Glomerular endothelial cell (primary cell): ENCODE measurements at places on chromosomes 2 and 18. TPM values are rescaled to one million over a fixed set of nuclear protein-coding genes. Genes with fewer than 3 reads are reported as not detected.

GRCh38 chr2:96665083-96665569, 22.6 kb downstream of the FER1L5 start:
- DNase-seq, result peak; percentile 16

- no peak for DNase-seq
Observed at GRCh38 chr18:10330428-10330827, 124.0 kb upstream of the APCDD1 start.

- no peak for DNase-seq
Observed at GRCh38 chr2:166610180-166610912, 116.3 kb upstream of the SCN7A start.

DNA sequence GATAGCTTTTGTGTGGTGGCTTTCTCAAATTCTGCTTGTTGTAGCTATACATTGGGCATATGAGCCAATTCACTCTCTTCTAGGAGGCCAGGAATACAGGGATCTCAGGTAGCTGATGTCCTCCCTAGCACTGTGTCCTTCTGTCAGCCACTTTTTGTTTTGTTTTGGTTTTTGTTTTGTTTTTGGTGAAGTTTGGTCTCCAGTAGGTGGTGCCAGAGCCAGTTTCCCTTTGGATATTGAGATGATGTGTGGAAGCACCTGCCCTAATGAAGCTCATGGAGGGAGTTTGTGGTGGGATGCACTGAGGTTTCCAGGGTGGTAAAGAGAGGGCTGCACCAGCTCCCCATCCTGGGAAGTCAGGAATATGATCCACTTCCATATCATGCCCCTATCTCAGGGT, 100.5 kb upstream of the VWC2L start:
- no peak for DNase-seq

GRCh38 chr2:157692768-157693167, 64.1 kb upstream of the ACVR1C start:
- DNase-seq, result no peak

DNA sequence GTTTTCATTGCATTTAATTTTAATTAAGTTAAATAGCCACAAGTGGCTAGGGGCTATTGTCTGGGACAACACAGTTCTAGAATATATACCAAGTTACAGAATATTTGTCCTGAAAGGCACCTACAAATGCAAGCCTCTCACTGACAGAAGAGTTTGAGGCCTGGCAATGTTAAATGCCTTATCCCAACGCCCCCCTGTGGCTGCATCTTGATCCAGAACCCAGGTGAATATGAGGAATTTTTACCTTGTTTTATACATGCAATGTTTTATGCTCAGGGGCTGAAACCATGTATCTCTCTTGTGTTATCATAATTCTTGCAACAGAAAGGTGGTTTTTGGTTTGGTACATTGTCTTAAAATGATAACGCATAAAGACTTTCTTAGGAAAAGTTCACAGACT, 71.8 kb upstream of the SEC11C start:
- DNase-seq, result no peak

DNA sequence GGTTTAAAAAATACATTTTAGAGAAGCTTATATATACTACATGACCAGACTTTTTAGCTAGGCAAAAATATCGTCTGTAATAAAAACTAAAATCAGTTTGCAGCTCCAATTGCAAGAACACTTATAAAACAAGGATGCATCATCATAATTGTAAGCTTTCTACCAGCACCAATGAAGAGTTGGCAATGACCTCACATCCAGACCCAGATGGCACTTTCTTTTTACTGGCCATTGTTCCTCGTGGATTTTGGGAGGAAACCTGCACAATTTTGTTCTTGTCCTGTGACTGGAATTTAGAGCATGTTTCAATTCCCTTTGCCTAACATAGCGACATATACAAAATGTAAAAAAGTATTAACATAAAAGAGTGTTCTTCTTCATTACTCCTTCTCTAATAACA, 174.3 kb downstream of the ZNF521 start:
- DNase-seq, result no peak

DNA sequence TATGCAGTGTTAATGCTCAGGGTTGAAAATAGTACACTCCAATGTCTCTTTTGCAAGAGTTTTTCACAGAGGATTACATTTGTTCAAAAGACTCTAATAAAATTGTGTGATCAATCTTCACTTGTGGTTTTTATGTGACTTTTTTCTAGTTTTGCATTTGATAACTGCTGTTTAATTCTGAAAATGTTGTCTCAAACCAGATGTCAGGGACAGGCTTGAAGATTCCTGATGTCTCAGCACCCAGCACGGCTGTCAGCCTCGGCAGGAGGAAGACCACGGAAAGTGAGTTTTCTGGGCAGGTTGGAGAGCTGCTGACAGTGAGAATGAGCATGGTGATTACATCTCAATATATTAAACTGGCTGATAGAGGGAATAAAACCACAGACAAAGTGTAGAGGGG, 9.1 kb downstream of the SOX11 start:
- DNase-seq, result no peak

GRCh38 chr2:8882094-8882493, 44.7 kb upstream of the KIDINS220 start:
- no peak for DNase-seq

- DNase-seq, result no peak
Observed at GRCh38 chr2:73257425-73258125, 23.5 kb downstream of the CCT7 start.

- no peak for DNase-seq
Observed at GRCh38 chr2:166614503-166614902, 120.5 kb upstream of the SCN7A start.

GRCh38 chr2:160087854-160088745, 25.7 kb upstream of the PLA2R1 start:
- no peak for DNase-seq

DNA sequence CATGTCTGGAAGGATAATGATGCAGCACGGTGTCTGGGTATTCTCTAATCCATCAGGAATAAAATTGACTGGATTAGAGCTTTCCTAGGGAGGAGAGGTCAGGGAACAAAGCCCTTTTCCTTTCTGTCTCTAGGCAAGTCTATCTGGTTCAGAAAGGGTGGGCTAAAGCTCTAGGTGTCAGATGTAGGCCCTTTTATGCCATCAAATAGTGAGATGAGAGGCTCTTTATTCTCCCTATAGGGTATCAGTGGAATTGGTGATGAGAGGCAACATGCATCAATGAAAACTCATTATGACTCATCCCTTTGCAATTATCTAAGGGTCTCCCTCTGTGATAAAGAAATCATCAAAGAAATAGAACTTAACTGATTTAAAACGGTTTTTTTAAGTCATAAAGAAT, 328.0 kb upstream of the CRIM1 start:
- no peak for DNase-seq

GRCh38 chr2:106106622-106107508, 87.2 kb downstream of the UXS1 start:
- DNase-seq, result no peak

DNA sequence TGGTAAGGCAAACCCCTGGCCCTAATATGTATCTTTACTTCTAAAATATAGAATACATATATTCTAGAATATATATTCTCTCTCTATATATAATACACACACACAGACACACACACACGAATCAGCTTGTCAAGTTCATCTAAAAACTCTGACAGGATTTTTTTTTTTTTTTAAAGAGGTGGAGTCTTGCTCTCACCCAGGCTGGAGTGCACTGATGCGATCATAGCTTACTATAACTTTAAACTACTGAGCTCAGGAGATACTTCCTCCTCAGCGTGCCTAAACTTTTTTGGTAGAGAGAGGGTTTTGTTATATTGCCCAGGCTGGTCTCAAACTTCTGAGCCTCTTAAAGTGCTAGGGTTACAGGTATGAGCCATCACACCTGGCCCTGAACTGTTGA, 45.2 kb downstream of the DOK1 start:
- DNase-seq, result no peak

- no peak for DNase-seq
Observed at GRCh38 chr2:128275498-128276045, 43.1 kb downstream of the HS6ST1 start.

- DNase-seq, result no peak
Observed at GRCh38 chr2:179800776-179801175, 60.6 kb downstream of the ZNF385B start.

GRCh38 chr2:232293191-232293590, 85.4 kb upstream of the ALPP start:
- DNase-seq, result no peak

- DNase-seq, result no peak
Observed at GRCh38 chr18:49431165-49431962, 29.1 kb downstream of the DYM start.

DNA sequence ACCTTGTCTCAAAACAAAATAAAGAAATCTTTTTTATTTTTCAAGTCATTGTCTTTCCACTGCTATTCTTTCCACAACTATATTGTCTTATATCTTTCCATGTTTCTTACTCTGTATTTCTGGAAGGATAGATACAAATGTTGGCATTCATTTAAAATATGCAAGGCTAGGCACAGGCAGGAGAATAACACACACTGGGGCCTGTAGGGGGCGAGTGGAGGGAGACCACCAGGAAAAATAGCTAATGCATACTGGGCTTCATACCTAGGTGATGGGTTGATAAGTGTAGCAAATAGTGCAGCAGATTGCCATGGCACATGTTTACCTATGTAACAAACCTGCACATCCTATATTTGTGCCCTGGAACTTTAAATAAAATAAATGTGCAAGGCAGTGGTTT, 9.6 kb downstream of the MRPL30 start:
- DNase-seq, result no peak

DNA sequence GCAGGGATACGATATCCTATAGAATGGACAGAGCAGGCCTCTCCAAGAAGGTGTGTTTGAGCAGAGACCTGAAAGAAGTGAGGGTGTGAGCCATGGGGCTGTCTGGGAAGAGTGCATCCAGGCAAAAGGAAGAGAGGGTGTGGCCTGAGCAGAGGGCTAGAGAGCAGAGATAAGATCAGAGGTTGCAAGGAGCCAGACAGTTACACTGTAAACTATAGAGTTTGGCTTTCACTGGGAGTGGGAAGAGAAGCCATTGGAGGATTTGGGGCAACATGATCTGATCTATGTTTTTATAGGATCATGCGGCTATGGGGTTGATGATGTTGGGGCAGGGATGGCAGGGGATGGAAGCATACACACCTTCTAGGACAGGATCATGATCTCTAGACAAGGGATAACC, 124.1 kb upstream of the MAP3K20 start:
- no peak for DNase-seq

GRCh38 chr18:58526425-58527284, 102.2 kb downstream of the ALPK2 start:
- DNase-seq, result no peak

- no peak for DNase-seq
Observed at GRCh38 chr18:73153271-73153670, 285.5 kb upstream of the NETO1 start.

GRCh38 chr18:8328126-8328525, 281.1 kb upstream of the RAB12 start:
- no peak for DNase-seq

- DNase-seq, result no peak
Observed at GRCh38 chr2:21228041-21228895, 104.5 kb downstream of the TDRD15 start.

DNA sequence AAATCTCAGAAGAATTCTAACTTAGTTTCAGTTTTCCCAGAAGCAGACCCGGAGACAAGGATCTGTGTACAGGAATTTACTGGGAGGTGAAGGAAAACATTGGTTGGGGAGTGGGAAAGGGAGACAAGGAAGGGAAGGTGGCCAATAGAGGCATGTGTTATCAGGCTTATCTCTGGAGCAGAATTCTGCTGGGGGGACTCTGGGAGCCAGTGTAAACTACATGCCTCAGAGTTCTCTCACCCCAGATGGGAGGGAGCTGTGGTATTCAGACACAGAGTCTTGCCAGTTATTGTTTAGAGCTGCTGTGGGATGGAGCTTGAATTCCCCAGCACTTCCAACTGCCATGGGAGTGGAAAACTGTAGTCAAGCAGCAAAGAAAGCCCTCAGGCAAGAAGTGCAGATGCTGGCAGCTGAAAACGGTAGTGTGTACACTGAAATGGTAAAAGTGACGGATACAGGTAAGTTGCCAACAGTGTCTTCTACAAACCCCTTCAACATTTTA, 19.0 kb downstream of the DNPEP start:
- DNase-seq, result no peak

DNA sequence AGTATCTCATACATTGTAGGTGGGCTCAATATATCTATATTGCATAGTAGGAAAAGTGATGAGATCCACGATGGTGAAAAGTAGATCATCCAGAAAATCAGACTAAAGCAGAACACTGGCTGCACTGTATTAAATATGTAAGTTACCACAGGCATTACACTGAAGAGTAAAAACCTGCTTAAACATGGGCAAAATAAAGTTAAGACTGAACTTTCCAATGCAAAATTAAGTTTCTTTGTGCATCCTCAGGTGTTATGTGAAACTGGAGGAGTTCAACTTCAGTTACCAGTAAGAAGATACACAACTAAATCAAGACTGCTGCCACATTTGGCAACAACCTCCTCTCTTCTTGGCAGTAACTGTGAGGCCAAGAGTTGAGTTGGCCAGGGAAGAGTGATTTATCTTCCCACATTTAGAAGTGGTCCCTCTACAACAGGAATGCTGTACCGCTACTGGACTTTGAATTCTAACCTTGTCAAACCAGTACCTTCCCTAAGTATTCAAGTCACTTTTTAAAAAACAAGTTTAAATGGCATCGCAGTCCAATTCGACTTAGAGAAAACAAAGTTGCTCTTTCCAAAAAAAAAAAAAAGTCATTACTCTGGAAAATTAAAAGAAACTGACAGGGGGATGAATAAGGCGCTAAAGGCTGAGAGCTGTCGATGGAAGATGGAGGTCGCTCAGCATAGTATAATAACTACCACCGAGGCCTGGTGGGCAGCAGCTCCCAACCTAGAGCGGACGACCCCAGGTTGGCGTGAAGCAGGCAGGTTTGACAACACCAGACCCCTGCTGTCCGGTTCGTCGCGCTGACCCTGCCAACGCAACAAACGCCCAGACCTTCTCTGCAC, 1.1 kb downstream of the MAP4K3 start:
- DNase-seq, result no peak

DNA sequence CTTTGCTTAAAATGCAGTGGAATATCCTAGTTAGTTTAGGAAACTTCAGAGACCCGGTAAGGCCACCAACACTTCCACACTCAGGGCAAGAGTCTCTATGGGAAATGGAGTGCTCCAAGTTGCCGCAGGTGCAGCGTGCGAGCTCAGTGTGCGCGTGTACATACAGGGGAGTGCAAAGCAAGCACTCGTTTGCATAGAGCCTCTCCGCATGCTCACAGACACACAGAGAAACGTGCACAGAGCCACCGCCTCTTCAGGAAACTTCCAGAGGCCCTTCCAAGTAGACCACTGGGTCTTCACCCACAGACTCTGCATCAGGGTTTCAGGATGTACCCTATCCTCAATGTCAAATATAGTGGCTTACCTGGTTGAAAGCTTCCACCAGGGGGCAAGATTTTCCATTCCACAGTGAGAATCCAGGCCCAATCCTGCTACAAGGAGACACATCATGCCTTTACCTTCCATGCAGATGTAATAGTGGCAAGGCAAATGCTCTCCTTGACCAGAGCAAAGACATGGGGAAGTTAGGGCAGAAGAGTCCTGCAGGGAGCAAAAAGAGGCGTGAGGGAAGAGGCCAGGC, 513.0 kb upstream of the MYT1L start:
- DNase-seq, result no peak

- DNase-seq, result no peak
Observed at GRCh38 chr2:240896871-240897692, 1.1 kb upstream of the MAB21L4 start.

The SELENOI gene
- 11.7 and 12.5 TPM in 2 replicates for total RNA-seq

The LRATD1 gene
- total RNA-seq, result 9.7 and 17.1 TPM in 2 replicates

The ANKRD30B gene
- total RNA-seq, result 0.70 TPM in 1 of 2 replicates, not detected in the other

The WDR35 gene
- total RNA-seq, result 5.2 and 5.7 TPM in 2 replicates

The LBX2 gene
- 3.9 and 4.3 TPM in 2 replicates for total RNA-seq

The EIF2AK2 gene
- 25.2 and 53.9 TPM in 2 replicates for total RNA-seq

The HK2 gene
- 9.4 and 12.0 TPM in 2 replicates for total RNA-seq

The HOXD13 gene
- total RNA-seq, result not detected in 2 replicates

The C2orf81 gene
- 0.34 and 0.82 TPM in 2 replicates for total RNA-seq

The ARHGAP15 gene
- total RNA-seq, result not detected in 2 replicates

The TMEM247 gene
- not detected in 2 replicates for total RNA-seq

The TMBIM1 gene
- 113 and 115 TPM in 2 replicates for total RNA-seq

The EMILIN2 gene
- total RNA-seq, result 9.9 and 11.3 TPM in 2 replicates
